Activated naive CD4-positive, alpha-beta T cell treated with anti-CD3 and anti-CD28 coated beads for 36 hours (primary cell): ENCODE measurements at places on chromosomes 1 and 21.

DNA sequence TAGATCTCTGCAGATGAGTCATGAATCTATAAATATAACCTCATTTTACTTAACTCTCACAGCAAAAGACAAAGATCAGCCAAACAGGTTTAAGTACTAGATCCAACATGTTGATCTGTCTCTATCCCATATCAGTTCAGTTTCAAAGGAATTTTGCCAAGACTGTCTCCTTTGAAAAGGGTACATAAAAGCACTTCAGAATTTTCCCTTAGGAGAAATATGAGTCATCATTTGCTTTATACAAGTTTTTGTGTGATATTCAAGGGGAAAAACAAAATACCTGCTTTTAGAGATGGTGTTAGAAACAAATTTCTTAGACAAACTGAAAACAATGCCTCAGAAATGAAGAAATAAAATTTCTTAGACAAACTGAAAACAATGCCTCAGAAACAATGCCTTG, 73.5 kb upstream of the LRRC7 start:
- DNase-seq = no peak

- DNase-seq = no peak
These were observed 6.8 kb downstream of the ARV1 start for GRCh38 chr1:230985711-230986110.

GRCh38 chr21:44865561-44866280, 7.8 kb downstream of the PTTG1IP start:
- peak; percentile 61 for DNase-seq

DNA sequence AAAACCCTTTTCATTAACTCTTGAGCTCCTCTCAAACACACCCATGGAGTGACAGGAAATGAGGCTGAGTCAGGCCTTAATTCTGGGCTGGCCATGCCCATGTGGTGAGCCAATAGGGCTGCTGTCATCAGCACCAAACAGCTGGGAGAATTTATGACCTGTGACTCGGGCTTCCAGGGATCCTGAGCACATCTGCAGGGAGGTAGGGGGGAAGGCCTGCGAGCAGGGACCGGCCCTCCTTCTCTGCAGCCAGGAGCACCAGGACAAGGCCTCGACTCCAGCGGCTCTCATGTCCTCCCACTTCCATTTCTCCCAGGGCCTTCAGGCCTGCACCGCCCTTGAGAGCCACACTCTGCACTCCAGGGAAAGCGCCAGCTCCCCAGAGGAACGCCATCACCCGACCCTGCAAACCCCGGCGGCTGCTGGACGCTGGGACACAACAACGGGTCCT, 14.6 kb downstream of the RIPK4 start:
- DNase-seq = no peak

- DNase-seq = no peak
These were observed 37.0 kb downstream of the CCDC185 start for GRCh38 chr1:223430236-223430635.

DNA sequence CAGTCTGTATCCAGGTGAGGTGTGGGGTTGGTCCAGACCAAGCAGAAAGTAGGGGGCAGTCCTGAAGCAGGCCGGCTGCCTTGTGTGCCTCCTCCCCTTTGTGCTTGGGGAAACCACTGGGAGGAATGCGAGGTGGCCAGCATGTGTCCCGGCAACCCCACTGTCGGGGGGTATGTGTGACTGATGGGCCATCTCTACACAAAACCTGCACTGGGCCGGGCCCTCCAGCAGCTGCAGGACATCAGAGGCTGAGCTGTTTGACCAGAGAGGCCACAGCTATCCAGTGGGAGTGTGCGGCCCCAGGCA, 33.3 kb downstream of the TMEM51 start:
- DNase-seq = no peak

- DNase-seq = no peak
These were observed 58.4 kb downstream of the VPS26C start for GRCh38 chr21:37208741-37209225.

GRCh38 chr1:33348194-33348593, 27.3 kb upstream of the A3GALT2 start:
- no peak for DNase-seq

GRCh38 chr1:79811173-79811572, 804.6 kb upstream of the ADGRL4 start:
- DNase-seq = no peak

- no peak for DNase-seq
These were observed 57.9 kb upstream of the ADORA3 start for GRCh38 chr1:111561328-111561727.

- DNase-seq = no peak
These were observed 23.0 kb downstream of the XCL2 start for GRCh38 chr1:168520832-168521231.

DNA sequence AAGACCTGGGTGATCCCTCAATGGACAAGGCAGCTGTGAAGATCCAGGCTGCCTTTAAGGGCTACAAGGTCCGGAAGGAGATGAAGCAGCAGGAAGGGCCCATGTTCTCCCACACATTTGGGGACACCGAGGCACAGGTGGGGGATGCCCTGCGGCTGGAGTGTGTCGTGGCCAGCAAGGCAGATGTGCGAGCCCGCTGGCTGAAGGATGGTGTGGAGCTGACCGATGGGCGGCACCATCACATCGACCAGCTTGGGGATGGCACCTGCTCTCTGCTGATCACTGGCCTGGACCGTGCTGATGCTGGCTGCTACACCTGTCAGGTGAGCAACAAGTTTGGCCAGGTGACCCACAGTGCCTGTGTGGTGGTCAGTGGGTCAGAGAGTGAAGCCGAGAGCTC, 85.2 kb downstream of the TRIM11 start:
- DNase-seq = no peak

- no peak for DNase-seq
These were observed 174.5 kb downstream of the DISC1 start for GRCh38 chr1:231801042-231801585.
